Pancreas (tissue), 10 donors: ENCODE measurements at places on chromosomes 3 and 15.

DNA sequence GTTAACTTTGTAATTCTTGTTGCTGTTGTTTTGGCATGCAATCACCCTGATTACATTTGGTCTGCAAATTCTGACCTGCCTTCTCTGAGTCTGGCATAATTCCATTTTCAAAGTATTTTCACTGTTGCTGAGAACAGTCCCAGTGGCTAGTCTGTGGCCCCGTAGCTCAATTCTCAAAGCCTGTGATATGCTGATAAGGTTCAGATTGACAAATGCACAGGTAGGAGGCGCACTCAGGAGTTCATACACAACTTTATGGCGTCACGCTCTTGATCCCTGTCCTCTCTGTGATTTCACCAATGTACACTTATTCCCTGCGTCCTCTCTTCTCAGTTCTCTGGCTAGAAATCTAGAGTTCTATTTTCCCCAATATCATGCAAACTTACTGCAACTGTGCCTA is 376.6 kb upstream of the SLCO3A1 start:
- DNase-seq = no peak

DNA sequence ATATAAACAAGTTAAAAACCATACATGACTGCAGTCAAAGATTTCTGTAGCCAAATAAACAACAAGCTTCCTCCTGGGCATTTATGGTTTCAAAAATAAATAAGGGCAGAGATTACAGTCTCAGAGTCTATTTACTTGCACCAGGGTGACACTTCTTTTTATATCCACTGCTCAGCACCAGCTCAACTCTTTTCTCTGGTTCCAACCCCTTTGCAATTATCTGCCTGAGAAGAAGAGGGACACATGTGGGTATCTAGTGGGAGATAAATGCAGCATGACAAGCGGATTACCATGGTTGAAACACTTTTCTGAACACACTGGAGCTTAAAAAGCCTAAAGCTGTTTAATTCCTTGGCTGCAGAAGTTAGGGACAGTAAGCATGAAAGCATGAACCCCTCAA is 311.5 kb downstream of the CNTN3 start:
- DNase-seq = no peak

DNA sequence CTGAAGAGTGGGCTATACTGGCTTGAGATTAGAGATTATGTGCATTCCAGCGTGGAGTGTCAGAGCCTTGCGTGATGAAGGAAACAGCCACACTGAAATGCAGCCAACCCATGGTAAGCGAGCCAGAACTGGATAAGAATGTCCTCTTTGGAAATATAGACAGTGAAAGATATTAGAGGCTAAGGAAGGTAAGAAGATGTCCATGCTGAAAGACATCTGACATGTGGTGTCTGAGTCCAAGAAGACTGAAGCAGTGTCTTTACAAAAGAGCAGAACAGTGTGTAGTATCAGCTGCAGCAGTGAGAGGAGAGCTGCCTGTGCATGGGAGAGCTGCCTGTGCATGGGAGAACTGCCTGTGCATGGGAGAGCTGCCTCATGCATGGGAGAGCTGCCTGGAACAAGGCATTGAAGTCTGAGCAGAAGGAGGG is 672.2 kb downstream of the DIPK2A start:
- no peak for DNase-seq

DNA sequence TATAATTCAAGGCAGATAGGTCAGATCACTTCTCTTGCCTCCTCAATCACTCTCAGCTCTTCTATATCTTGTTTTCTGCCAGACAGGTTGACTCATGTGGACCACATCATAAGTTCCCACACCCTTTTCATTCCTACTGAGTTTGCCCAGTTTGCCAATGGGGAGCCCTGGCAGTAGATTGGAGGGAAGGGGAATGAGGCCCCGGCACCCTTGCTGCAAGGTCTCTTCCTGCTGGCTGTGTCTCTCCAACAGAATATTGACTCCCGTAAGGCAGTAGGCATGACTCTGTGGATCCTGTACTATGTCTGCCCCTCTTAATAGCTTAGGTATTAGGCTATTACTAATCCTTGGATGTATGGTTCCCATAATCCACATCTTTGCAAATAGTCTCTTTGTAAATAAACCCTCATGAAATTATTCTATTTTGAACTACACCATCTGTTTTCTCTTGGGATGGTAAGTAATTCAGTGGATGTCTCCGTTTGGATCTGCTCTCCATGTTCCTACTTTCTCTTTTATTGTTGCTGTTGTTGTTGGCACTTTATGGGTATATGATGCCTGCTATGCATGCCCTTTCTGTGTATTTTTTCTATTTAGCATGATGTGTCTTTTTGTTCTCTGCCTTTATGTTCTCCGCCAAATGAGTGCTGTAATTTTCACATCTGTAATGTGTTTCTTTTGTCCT is 65.5 kb upstream of the DCBLD2 start:
- DNase-seq = no peak

DNA sequence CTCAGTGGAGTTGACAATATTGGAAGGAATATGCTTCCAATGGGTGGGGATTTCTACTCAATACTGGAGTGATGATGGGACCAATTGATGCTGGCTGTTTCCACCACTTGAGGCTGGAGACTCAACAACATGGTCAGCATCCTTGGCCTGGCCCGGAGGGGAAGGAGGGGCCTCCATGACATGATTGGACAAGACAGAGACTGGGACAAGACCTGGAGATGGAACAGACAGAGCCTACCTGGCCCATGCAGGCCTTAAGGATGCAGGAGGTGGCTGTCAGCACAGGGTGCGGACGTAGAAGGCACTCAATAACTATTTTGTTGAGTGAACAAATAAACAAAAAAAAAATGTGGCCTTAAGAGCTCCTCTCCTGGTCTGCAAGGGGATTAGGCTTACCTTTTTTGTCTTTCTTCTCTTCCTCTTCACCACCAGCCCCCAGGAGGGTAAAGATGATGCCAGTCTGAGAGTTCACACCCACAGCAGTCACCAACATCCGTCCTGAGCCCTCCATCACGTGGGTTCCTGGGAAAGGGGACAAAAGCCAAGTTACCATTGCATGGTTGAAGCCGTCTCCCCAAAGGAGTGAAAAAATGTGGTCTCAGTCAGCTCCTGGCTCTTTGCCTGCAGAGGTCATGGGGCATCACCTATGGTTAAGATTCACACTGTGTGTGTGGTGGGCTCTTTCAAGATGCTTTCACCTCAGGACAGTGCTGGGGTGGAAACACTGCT is 67.1 kb upstream of the SEC13 start:
- no peak for DNase-seq

- DNase-seq = no peak
Measured at GRCh38 chr15:95252404-95252803, 1021.0 kb downstream of the MCTP2 start.

DNA sequence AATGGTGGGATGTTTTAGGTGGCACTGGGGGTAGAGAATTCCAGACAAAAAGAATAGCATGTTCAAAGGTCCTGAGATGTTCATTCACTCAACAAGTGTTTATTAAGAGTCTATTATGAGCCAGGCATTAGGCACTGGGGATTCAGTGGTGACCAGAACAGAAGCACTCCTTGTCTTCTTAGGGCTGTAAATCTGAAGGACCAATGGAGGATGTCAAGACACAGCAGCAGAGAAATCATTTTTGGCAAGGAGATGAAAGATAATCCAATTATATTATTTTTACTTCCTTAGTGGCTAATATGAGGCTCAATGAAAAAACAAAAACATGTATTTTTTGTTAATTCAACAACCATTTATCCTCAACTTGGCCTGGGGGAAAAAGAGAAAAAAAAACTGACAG is 218.5 kb downstream of the SLC9A9 start:
- no peak for DNase-seq

- DNase-seq = peak; percentile 96
Measured at GRCh38 chr15:67065531-67066005, at the start of gene SMAD3. Gene SMAD3 (plus strand): TSS chr15:67065602. CDS start chr15:67066155, 553 bp downstream.

DNA sequence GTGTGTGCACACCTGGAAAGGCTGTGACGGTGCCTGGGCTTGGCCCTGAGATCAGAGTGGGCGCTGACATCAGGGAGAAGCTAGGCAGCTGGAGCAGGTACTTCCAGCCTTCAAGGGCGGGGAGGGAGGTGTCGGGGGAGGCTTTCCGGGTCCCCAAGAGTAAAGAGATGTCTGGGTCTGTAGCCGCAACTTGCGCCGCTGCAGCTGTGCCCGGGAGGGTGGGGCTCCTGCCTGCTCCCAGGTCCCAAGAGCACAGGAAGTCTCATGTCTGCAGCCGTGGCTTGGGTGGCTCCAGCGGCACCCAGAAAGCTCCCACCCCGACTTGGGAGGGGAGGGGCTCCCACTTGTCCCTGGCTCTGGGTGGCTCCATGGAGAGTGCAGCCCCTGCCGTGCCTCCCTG is 103.2 kb upstream of the BNIP2 start:
- DNase-seq = no peak

DNA sequence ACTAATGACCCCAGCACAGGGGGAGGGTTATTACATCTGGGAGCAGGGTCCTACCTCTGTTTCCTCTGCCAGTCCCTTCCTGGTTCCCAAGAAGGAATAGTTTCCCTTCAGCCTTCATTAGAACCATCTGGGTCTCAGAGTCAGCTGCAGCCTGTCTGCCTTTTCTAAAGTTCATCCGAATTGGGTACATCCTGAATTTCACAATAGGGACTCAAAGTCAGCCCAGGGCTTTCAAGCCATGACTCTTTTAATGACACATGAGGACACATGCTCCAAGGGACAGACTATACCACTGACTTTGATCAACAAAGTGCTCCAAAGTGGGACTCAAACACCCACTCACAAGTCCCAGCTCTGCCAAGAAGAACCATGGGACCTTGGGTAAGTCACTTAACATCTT is 12.7 kb upstream of the CRABP1 start:
- no peak for DNase-seq

- DNase-seq = no peak
Measured at GRCh38 chr3:109702252-109702651, 364.9 kb upstream of the DPPA4 start.

GRCh38 chr15:92394309-92395097 is 822 bp downstream of the ST8SIA2 start:
- no peak for DNase-seq

DNA sequence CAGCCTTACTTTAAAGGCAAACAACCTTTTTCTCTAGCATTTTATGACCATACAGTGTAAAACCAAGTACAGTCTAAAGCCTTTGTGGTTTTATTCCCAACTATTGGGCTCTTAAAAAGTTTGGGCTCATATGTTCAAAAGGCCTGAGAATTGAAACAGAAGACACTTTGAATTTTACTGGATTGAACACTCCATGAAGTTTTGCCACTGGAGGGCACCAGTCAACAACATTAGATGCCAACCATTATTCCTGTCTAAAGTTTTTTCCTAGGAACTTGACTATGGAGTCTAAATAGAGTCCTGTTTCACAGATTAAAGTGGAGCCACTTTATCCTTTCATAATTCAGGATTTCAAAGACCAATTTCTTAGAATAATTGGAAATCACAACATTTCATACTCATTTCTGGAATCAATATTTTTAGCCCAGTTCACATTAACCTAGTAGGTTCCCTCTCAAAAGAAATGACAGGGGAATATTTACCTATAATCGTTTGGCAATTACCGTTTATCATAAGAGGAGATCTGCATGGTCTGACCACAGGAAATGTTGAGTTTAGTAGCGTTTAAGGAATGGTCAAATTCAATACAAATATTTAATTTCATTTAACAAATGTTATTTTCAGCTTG is 244.1 kb upstream of the PDZRN3 start:
- DNase-seq = peak; percentile 50

GRCh38 chr3:164208821-164209220 is 869.5 kb downstream of the SI start:
- DNase-seq = no peak
